Cerebellar nuclear complex (tissue), 1 donor: ENCODE measurements at places on chromosomes 12 and 14.

- no peak for DNase-seq
Measured at GRCh38 chr14:104766256-104766862, 13.4 kb downstream of the SIVA1 start.

- no peak for DNase-seq
Measured at GRCh38 chr12:55828357-55828756, 1.0 kb downstream of the DNAJC14 start.

GRCh38 chr14:23358042-23358441 lies 5.4 kb upstream of the SLC22A17 start:
- DNase-seq, result no peak

DNA sequence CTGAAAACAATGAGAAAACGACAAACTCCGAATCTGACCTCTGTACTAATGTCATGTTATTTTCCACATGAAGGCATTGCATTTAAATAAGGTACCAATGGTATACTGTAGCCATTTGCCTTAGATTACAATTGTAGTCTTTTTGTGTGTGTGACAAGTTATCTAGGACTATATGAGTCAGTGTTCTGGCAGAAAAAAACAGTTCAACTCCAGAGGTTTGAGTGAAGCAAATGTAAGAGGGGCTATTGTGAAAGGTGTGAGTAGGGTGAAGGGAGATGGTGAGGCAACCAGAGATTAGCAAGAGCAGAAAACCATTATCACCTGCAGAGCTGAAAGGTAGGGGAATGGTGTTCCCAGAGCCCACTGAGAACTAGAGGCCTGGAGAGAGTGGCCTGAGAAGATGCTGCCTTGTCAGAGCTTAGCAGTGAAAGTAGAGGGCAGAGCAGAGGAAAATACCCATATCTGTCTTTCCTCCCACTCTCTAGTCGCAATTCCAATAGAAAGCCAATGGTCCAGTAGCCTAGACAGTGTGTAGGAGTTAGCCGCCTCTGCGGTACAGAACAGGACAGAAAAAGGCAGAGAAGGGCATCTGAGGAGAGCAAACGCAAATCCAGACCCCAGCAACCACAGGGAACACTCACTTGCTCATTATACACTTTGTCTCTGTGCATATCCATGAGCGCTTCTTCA lies 112.2 kb downstream of the DYRK2 start:
- DNase-seq, result no peak

DNA sequence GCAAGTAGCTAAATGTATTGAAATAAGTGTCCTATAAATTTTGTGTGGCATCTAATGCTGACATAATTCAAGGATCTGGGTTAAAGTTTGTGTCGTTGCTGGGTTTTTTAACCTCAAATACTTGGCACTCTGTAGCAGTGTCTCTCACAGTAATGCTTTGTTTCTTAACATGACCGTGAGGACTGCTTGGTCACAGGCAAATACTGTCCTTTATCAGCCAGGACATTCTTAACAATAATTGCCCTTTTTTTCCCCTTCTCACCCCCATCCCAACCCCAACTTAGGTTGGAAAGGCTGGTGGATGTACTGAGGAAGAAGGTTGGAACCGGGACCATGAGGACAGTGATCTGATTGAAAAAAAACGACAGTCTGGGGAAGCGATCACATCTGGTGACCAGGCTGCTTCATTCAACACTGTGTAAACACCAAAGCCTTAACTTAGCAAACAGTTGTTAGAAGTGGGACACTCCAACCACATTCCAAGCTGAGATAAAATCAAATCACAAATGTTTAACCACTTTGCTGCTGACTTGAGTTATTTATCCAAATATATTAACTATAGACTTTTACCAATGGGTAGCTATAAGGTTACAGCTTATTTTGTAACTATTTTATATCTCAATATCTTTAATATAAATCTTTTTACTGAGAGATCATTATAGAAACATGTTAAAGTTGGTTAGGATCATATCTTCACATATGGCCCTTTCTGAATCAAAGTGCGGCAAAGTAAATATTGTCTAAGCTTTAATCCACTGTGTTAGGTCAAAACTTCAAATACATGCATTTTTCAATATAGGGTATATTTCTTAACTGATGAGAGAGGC lies 48.2 kb downstream of the FOXA1 start:
- no peak for DNase-seq

DNA sequence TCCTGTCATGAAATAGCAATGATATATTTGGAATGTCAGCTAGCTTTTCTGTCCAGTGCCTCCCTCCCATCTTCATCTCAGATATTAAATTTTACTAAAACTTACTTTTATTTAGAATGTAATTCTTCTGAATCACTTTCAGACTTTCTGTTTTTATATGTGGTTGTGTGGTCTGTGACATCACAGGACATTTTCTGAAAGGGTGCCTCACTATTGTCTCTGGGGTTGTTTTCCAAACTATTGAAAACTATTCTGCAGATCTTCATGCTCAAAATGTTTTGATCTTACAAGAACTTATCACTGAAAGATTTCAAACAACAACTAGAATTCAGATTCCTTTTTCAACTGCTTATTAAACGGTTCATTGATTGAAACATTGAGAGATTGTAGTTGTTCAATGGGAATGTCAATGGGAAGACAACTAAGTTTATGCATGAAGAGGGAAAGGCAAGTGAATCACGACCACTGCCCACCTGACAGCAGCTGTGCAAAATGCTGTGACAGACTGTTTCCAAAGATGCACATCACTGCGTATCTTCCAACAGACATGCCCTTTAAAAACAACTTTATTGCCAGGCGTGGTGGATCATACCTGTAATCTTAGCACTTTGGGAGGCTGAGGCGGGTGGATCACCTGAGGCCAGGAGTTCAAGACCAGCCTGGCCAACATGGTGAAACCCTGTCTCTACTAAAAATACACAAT lies 51.3 kb downstream of the KLRG1 start:
- DNase-seq, result no peak

DNA sequence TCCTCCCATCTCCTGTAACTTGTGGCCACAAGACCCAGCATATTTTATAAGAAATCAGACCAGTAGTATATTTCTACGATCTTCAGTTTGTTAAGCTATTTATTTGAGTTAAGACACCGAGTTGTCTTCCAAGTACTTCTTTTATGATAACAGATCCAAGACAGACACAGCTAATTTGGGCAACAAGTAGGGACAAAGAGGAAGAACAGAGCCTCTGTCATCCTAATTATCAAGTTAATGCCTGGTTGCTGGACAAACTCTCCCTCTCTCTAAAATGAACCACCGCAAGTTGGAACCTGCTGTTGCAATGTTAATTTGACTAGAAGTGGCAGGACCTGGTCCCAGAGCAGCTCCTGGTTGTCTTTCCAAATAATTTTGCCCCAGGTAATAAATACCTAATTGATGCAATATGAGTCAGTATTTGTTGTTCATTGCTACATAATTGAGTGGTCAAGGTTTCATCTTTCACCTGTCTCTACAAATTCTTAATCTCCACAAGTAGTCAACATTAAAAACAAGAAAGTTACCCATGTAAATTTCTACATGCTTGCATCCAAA lies 323.7 kb downstream of the PAWR start:
- DNase-seq, result no peak

DNA sequence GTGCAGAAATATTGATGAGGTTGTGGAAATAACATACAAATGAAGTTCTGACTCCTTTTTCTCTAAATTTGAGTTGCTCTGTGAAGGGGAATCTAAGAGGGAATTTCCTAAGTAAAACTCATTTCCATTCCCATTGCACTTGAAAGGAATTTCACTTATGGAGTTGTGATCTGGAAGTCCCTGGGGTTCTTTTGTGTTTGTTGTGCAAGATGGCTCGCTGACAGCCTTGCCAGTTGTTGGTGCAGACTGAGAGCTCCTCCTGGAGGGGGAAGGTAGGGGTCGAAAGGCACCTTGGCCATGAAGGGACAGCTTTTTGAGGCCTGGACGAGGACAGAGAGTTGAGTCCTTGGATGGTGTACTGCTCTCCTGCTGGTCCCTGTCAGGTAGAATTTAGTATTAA lies 72.0 kb downstream of the C12orf56 start:
- no peak for DNase-seq

GRCh38 chr14:73878436-73878835 lies 8.2 kb upstream of the ZNF410 start:
- DNase-seq, result no peak

DNA sequence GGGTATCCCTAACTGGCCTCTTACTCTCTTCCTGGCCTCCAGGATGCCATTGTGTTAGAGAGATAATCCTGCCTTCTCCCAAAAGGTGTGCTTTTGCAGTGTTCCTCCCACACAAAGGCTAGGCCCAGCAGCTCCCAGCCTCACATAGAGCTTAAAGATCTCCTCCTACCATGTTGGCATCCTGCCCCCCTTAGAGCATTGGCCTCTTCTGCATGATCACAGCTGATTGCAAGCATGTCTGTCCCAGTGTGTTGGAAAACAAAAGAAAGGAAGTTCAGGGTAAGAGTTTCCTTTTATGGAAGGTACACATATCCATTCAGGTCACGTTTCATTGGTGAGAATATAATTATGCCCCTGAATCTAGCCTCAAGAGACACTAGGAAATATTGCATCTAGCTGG lies 405.4 kb downstream of the TMTC2 start:
- no peak for DNase-seq

DNA sequence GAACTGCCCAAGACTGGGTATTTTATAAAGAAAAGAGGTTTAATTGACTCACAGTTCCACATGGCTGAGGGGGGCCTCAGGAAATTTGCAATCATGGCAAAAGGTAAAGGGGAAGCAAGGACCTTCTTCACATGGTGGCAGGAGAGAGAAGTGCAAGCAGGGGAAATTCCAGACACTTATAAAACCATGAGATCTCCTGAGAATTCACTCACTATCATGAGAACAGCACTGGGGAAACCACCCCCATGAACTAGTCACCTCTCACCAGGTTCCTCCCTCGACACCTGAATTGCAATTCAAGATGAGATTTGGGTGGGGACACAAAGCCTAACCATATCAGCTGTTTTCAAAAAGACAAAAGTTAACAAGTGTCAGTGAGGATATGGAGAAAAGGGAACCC lies 112.6 kb downstream of the FOXA1 start:
- no peak for DNase-seq
